Right renal cortex interstitium (tissue), 3 donors: ENCODE measurements at places on chromosomes 11 and 22. TPM values are rescaled to one million over a fixed set of nuclear protein-coding genes. Genes with fewer than 3 reads are reported as not detected.

The C1QTNF4 gene
- 4.5 TPM for polyA plus RNA-seq

The NPTXR gene
- 4.3 TPM for polyA plus RNA-seq

The HARBI1 gene
- polyA plus RNA-seq: 5.0 TPM

The CCDC73 gene
- 0.23 TPM for polyA plus RNA-seq

The PIH1D2 gene
- polyA plus RNA-seq: 9.7 TPM

The ARFGAP2 gene
- polyA plus RNA-seq: 81.6 TPM

The INTS4 gene
- polyA plus RNA-seq: 39.3 TPM

DNA sequence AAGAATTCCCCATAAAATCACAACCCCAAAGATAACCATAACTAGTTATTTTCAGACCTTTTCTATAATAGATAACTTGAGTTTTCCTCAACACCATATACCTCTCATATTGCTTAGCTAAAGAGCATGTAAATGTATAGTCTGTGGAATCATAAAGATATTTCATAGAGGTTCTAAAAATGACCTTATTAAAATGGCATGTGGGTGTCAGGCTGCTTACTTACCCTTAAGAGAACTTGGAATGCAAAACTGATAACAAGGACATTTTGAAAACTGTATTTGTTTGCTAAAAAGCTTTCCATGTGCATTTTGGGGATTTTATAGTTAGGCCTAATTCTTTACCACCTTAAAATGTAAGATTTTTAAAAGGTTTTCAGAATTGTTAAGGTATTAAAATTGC, 4.7 kb downstream of the SIK2 start:
- DNase-seq: no peak

DNA sequence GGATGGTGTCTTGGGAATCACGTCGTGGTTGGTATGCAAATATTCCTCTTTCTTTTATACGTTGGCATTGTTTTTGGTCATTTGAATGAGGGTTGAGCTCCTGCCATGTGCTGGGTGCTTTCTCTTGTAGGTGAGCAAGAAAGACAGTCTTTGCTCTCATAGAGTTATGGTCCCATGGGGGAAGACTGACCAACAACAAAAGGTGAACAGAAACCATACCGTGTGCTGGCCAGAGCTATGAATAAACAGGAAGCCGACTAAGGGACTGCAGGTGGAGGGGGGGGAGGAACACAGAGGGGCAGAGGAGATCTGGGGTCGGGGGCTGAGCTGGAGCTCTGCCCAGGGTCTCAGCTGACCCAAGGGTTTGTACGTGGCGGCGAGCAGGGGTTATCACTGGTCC, 245.3 kb downstream of the CTTN start:
- no peak for DNase-seq

- DNase-seq: no peak
Measured at GRCh38 chr11:34860518-34860917, 55.7 kb downstream of the APIP start.

DNA sequence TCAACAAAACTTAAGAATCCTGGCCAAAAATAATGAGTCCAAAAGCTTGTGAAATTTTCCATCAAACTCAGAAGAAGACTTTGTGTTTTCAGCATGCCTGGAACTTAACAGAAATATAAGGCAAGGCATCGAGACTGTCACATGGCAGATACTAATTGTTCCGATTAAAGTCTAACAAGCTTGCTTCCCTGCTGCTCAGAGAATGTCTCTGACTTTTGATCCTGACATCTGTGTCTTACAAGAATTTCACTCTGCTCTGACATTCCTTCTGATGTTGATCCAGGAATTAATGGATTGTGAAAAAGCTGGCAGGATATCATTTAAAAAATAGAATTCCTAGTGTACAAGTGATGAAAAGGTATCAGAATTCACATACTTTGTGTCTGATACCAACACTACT, 170.2 kb downstream of the DCDC1 start:
- no peak for DNase-seq

DNA sequence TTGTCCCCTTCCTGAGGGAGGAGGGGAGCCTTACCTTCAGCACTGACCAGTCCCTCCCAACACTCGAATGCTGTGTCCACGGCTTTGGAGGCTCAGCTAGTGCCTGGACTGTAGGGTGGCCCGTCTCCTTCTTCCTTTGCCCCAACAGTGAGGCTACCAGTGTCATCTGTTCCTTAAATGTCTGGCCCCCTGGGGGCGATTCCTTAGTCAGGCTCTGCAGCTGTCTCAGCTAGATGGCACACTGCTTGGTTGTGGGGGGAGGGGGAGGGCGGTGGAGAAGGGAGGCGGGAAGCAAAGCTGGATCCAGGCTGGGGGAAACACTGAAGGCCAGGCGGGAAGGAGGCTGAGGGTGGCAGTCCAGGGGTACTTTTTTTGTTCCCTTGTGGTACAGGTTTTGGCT, at the start of gene IGSF22:
Gene IGSF22 (minus strand): TSS at position 149 of the 400 bp plus-strand sequence. CDS start 1,952 bp downstream, outside the sequence.
- no peak for DNase-seq

DNA sequence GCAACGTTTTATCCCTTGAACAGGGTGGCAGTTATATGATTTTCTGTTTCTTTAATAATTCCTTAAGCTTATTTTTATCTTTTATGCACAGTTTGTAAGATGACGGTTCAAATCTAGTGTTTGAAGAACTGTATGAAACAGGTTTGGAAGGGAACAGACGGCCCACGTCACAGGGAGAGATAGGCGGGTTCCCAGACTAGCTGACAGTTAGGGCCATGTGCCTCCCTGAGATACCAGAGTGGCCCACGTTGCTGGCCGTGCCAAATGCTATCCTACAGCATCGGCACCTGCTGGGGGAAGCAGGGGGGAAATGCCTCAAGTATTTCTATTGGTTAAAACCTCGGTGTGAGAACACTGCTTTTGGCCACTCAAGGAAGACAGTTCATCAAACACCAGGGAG, 50.2 kb upstream of the BID start:
- no peak for DNase-seq

DNA sequence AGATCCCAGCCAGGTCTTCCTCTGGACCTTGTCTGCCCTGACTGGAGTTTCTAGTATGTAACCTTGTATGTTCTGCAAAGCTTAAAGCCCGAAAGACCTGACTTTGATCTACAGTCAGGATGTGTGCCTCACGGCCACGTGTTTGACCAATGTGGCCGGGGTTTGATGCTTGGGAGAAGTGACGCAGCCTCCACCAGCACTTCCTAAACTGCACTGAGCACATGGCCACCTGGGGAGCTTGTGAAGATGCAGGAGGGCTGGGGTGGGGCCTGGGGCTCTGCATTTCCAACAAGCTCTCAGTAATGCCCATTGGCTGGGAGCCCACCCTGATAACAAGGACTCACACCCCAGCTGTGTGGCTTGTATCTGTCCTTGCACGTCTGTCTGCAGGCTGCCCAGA, 53.2 kb downstream of the NAT10 start:
- no peak for DNase-seq

GRCh38 chr11:134734141-134734845, 322.3 kb upstream of the B3GAT1 start:
- DNase-seq: no peak

DNA sequence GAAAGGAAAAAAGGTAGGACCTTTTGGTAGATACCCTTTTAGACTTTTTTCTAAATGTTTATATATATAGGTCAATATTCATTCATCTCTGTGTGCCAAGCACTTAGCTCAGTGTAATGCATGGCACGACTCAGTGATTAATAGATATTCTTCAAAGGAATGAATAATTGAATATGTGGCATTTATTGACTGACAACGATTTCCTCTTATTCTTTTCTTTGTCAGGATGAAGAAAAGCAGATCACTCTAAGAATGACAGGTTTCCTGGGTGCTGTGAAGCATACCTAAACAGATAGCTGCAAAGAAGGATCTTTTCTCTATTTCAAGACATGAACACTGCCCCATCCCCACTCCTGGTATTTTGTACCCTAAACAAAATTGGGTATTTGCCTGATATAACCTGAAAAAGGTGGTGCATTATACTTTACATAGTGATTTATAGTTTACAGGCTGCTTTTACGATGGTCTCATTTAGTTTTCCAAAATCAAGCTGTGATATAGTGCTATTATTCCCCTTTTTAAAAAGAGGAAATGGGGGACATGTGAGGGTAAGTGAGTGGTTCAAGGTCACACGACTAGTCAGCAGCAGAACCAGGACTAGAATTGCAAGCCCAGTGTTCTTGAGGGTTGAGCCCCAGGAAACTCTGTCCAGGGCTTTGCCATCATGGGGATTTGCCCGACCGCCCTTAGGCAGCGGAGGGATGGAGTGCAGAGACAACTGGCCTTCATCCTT, 32.9 kb upstream of the CLMP start:
- no peak for DNase-seq

- no peak for DNase-seq
Measured at GRCh38 chr11:15318814-15319213, 204.1 kb downstream of the INSC start.

DNA sequence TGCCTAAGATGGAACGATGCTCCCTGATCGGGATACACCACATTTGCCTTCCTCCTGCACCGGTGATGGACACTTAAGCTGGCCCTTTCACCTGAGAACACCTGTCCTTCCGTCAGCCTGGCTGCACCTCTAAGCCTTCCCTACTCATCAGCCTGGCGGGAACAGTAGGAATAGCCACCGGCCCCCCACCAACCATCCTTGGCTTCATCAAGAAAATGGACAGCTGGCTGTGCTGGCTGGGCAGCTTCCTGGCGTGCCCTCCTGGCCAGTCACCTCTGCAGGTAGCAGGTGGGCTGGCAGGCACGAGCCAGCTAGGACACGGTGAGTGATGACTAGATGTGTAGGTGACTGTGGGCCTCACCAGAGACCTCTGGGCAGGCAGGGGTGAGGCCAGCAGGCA, 142.8 kb downstream of the CTTN start:
- DNase-seq: no peak

GRCh38 chr11:9962722-9963121, 298.8 kb downstream of the SWAP70 start:
- DNase-seq: no peak

GRCh38 chr11:47672283-47672730, 29.9 kb upstream of the MTCH2 start:
- DNase-seq: no peak

- no peak for DNase-seq
Measured at GRCh38 chr22:31893460-31893859, 50.9 kb upstream of the YWHAH start.

DNA sequence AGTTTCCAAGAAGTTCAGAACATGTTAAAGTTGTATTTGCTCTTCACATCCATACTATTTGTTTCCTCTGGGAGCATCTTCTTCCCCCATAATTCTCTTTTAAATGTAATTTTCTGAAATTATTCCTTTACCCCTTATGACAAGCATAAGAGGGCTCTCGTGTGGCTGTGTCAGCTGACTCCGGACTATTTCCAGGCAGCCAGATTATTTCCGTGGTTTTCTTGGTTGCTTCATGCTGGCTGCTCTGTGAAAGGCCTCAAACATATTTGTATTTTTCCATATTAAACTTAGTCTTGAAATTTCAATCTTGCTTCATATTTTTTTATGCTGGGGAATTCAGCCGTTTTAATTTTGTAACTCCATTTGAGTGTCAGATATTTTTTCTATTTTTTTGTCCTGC, 2.8 kb upstream of the MMP1 start:
- no peak for DNase-seq

DNA sequence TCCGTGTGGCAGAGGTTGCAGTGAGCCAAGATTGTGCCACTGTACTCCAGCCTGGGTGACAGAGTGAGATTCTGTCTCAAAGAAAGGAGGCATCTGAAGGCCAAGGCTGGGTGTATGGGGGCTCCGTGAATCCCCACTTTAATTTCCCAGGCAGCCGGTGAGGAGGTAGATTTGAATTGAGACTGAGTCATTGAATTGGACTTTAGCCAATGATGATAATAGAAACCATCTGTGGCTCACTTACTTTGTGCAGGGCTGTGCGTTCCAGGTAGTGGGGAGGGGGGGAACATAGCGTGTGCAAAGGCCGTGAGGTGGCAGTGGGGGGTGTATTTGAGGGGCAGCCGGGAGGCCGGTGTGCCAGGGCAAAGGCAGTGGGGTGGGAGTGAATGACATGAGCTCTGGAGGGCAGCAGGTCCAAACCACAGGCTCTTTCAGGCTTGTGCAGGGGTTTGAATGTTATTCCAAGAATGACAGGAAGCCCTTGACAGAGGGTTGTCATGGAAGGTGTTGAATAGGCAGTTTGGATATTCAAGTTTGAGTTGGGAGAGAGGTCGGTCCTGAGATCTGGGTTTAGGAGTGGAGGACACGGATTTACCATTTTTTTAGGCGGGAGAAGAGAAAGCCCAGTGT, 6.1 kb downstream of the ARHGAP8 start:
- DNase-seq: no peak

GRCh38 chr11:130217133-130218031, 57.8 kb downstream of the ST14 start:
- DNase-seq: no peak

GRCh38 chr22:27151407-27151806, 494.0 kb downstream of the MIAT start:
- no peak for DNase-seq

DNA sequence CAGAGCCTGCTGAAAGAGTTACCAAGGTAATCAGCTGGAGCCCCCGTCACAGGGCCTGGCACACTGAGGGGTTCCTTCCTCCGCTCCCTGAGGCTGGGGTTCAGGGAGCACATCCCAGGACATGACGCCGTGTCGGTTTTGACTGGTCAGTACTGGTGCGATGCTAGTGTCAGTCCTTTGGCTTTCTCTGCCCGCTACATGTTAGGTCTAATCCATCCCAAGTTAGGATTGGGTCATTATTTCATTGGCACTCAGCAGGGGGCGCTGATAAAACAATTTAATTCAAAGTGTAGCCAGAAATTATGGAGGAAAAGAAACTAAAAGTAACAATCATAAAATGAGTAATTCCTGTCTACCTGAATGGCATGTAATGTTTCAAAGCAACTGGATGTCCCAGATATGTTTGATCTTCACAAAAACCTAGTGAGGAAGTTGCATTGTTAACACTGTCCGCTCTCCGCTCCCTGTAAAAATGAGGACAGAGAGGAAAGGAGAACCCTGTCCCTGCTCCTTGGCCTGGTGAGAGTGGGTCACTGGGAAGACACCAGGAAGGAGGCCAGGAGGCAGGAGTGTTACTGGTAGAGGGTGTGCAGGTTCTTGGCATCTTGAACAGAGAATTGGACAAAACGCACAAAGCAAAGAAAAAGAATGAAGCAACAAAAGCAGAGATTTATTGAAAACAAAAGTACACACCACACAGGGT, 27.1 kb downstream of the TSKU start:
- DNase-seq: no peak

DNA sequence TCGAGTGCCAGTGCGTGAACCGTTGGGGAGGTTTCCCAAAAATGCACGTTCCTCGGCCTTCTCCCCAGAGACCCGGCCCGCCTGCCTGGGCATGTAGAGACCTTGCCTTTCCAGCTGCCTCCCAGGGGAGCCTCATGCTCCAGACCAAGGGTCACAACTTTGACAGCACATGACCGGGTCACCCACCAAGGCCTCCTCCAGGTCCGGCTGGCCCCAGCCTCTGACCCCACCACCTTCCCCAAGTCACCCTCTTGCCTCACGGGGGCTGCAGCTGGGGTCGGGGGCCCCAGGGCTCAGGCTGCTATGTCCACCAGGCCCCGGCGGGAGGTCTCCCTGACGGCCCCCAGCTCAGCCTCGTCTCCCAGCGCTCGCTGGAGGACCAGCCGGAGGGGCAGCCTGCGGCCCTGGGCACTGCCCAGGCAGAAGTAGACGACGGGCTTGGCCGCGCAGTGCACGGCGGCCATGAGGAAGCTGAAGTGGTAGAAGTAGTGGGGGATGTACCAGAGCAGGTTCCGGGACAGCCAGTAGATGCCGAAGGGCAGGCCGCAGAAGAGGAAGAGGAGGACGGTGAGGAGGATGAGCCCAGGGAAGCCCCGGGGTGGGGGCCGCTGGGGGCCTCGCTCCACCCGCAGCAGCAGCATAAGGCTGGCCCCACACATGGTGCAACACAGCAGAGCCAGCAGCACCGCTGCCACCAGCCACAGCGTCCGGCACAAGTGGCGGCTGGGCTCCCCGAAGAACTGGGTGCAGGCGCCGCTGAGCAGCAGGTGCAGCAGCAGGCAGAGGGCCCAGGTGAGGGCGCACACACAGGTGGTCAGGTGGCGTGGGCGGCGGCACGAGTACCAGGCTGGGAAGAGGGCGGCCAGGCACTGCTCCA, 4.4 kb downstream of the MRGPRE start:
- DNase-seq: no peak
